ENCODE measurements at places on chromosomes 12 and 14.

- no peak for DNase-seq
Measured at GRCh38 chr12:1881936-1882335, 36.5 kb downstream of the CACNA2D4 start.

DNA sequence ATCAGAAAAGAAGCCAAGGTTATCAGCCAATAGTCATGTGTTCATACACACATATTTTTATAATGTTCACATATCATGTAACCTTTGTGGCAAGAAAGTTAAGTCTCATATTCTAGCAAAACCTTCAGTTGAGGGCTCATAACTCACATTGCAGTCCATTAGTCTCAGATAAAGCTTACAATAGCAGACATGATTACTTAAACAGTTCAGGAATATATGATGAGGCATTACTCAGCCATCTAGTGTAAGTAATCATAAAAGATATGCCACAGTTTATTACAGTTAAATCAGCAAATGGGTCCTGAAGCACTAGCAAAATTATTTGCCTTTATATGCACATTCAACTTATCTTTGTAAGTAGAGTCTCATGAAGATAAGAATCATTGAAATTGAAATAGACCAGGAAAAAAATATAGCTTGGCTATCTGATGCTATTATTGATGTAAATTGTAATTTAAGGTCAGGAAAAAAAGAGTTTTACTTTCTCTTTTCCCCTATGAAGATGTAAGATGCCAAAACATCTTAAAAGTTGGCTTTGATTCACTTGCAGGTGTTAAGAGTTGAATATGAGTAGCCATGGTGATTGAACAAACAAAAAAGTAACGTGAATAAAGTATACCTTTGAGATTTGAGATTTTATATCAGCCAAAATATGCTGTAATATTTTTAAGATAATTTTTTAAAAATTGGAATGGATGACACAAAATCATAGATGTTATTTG lies 537.0 kb downstream of the SLC6A15 start:
- DNase-seq: peak; percentile 12

DNA sequence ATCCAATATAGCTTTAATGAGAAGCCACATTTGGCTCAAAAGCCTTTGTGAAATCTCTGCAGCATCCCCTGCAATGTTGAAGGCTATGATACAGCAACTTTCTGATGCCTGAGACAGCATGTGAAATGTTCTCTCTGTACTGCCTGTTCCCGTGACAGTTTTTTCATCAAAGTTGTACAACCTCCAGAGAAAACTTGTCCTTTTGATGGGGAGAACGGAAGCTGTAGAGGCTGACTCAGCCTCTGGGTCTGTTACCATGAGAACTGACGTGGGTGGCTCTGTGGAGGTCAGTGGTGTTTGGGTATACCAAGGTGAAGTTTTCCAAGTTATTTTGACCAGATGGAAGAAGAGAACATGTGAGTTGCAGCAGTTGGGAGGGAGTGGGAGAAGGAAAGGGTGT lies 17.0 kb downstream of the SLC4A8 start:
- no peak for DNase-seq

GRCh38 chr12:117842630-117843029 lies 126.2 kb downstream of the KSR2 start:
- no peak for DNase-seq

- DNase-seq: no peak
Measured at GRCh38 chr12:84814664-84815245, 97.8 kb downstream of the SLC6A15 start.

All from retinal pigment epithelial cell (primary cell).